Activated CD8-positive, alpha-beta memory T cell treated with anti-CD3 and anti-CD28 coated beads for 24 hours (primary cell): ENCODE measurements at places on chromosomes 5 and 9.

- no peak for DNase-seq
Measured at GRCh38 chr9:68454579-68455334, 85.9 kb downstream of the TMEM252 start.

- DNase-seq = no peak
Measured at GRCh38 chr9:13904746-13905145, 409.2 kb downstream of the NFIB start.

- DNase-seq = no peak
Measured at GRCh38 chr5:60585618-60586017, 114.3 kb downstream of the DEPDC1B start.

DNA sequence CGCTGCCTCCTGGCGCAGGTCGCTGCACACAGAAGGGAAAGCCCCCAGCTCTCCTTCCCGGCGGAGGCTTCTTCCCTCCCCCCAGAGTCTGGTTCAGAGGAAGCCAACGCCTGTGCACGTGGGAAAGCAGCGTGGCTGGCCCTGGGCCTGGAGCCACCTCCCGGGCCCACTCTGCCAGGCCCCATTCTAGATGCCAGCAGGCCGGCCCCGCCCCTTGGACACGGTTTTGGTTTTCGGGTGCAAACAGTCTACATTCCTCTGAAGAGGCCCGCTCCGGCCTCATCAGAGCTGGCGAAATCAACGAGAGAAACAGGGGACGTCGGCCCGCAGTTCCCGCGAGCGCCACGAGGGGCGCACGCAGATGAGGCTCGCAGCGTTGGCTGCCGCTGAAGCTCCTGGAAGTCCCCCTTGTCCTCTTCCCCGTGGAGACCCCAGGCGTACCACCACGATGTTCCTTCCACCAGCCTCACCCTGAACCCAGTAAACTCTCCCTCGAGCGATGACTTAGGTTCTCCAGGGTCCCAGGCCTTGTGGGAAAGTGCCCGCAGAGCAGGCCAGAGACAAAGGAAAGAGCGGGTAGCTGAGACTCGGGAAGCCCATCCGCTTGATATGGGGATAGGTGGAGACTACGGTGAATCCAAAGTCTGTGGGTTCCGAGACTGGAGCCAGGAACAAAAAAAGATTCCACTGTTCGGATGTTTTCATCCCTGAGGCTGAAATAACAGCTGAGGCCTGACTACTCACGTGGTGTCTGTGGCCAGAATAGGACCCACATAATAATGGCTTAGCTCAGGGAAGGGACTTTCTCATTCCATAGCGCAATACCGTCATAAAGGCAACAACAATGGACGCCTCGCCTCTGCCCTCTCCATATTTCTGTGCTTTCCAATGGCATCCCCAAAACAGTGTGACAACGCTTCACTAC lies 64.2 kb downstream of the KLF4 start:
- DNase-seq = peak; percentile 83

GRCh38 chr5:133429046-133429445 lies 183.3 kb downstream of the FSTL4 start:
- no peak for DNase-seq

DNA sequence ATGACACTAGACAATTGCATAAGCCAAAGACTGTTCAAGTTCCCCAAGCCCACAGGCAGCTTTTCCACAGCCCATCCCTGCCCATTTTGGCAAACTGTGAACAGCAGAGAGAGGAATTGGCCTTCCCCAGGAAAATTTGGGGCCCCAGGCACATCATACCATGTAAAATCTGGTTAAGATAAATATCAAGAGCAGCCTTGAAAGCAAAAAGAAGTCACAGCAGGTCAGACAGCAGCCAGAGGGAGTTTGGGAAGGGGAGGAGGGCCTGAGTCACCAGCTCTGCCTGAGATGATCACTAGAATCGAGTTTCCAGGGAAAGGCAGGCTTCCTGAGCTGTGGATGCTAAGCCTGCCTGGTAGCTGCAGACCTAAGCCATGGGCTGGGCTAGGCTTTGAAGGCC lies 179.2 kb downstream of the RFK start:
- no peak for DNase-seq

DNA sequence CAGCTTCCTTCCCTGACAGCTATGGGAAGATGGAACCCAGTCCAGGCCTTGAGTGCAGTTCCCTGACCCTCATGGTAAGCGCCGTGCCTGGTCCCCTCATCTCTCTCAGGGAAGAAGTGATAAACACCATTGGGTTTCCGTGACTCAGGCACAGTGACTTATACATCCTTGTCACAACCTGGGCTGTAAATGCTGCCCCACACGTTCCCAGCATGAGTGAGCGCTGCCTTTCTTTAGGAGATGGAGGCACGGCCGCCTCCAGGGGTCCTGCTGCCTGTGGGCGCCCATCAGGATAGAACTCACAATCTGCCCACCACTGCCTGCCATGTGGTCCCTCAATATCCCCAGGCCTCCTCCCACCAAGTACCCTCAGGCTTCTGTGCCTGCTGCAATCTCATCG lies 8.3 kb upstream of the NKD2 start:
- DNase-seq = no peak

- DNase-seq = no peak
Measured at GRCh38 chr9:68500457-68501381, 40.0 kb downstream of the TMEM252 start.

- DNase-seq = peak; percentile 79
Measured at GRCh38 chr5:35853631-35854030, 3.1 kb upstream of the IL7R start.

DNA sequence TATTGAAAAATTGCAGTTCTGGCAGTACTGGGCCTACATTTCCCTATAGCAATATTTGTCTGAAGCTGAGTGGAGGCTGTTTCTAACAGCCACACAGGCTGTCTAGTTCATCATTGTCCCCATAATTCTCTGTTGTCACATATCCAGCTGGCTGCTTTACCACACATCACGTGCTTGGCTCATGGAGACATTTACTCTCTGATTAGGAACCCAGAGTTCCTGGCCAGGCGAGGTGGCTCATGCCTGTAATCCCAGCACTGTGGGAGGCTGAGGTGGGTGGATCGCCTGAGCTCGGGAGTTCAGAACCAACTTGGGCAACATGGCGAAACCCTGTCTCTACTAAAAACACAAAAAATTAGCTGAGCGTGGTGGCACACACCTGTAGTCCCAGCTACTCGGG lies 81.4 kb downstream of the PGM5 start:
- no peak for DNase-seq

GRCh38 chr5:154059583-154059982 lies 20.8 kb downstream of the MFAP3 start:
- DNase-seq = no peak

DNA sequence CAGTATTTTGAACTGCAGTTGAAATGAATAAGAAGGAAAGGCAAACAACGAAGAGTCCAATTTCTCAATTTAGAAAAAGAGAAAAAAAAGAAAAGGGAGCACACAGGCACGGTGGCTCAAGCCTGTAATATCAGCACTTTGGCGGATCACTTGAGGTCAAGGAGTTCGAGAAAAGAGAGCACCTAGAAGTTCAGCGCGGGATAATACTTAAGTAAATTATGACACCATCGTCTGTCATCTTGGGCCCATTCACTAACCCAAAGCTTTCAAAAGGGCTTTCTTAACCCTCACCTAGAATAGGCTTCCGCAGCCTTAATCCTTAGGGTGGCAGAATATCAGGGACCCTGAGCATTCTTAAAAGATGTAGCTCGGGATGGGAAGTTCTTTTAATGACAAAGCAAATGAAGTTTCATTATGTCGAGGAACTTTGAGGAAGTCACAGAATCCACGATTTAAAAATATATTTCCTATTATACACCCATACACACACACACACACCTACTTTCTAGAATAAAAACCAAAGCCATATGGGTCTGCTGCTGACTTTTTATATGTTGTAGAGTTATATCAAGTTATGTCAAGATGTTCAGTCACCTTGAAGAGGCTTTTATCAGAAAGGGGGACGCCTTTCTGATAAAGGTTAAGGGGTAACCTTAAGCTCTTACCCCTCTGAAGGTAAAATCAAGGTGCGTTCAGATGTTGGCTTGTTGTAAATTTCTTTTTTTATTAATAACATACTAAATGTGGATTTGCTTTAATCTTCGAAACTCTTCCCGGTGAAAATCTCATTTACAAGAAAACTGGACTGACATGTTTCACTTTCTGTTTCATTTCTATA lies 602 bp upstream of the CD274 start:
- no peak for DNase-seq

GRCh38 chr5:50328193-50328729 lies 112.8 kb downstream of the EMB start:
- DNase-seq = no peak

DNA sequence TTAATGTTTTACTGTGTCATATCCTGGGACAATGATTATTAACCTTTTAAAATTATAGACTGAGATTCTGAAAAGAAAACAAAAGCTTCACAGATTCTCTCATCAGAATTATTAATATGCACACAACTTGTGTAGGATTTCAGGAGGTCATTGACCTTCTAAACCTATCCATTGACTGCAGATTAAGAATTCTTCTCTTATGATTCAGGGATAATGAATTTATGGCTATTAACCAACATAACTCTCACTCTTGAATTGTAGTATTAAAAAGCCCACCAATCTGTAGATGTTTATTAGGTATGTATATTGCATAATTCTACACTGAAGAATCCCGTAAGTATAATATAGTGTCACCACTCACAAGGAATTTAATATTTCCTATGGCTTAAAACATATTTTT lies 179.8 kb downstream of the PBX3 start:
- DNase-seq = no peak

- DNase-seq = no peak
Measured at GRCh38 chr5:130532786-130533185, 628.5 kb downstream of the CHSY3 start.

DNA sequence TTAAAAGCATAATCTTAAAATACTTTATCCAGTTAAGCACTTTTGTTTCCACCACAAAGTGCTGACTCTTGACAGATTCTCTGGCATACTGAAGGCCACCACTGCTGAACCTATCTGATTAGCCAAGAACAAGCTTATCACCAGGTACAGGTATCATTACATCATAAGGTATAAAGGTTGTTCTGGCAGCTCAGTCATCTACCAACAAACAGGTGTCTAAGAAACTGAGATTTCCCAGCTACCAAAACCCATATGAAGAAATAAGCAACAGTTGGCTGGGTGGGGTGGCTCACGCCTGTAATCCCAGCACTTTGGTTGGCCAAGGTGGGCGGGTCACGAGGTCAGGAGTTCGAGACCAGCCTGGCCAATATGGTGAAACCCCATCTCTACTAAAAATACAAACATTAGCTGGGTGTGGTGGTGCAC lies 5.0 kb downstream of the MTMR12 start:
- no peak for DNase-seq

DNA sequence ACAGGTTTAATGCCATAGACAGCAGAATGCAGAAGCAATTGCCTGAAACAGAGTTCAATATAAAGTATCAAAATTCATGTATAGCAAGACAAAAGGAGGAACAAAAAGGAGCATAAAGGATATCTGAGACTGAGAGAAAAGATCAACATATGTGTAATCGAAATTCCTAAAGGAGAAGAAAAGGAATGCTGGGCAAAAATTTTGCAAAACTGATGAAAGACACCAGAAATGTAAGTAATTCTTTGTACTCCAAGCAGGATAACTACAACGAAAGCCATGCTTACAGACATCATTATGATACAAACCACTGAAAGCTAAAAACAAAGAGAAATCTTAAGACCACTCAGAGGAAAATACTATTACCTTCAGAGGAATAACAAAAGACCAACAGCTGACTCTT lies 72.8 kb upstream of the MTAP start:
- no peak for DNase-seq

DNA sequence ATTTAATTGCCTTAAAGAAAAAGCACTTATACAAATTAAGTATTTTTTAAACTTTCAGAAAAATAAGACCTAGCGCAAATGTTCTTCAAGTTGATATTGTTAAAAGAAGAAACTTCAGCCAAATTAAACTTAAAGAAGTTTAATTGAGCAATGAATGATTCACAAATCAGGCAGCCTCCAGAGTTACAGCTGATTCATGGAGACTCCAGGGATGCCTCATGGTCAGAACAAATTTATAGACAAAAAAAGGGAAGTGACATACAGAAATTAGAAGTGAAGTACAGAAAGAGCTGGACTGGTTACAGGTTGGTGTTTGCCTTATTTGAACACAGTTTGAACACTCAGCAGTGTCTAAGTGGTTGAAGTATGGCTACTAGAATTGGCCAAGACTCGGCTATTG lies 60.3 kb downstream of the CDKN2A start:
- DNase-seq = no peak

DNA sequence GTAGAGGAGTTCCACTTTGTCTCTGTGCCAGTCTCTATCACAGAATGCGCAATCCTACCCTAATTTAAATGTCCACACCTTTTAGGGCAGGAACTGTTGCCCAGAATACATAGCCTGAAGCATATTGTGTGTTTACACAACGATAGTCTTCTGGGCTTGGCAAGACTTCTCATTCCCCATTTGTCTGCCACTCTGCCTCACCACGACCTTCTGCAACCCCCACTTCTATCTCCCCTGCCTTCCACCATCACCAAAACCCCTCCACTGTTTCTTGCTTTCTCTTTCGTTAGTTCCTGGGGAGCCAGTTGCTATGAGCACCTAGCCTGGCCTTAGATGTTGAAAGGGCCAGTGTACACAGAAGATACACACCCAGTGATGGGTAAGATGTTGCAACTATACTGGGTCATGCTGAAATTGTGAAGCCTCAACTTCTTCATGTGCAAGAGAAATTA lies 883 bp upstream of the RNF145 start:
- DNase-seq = peak; percentile 62

DNA sequence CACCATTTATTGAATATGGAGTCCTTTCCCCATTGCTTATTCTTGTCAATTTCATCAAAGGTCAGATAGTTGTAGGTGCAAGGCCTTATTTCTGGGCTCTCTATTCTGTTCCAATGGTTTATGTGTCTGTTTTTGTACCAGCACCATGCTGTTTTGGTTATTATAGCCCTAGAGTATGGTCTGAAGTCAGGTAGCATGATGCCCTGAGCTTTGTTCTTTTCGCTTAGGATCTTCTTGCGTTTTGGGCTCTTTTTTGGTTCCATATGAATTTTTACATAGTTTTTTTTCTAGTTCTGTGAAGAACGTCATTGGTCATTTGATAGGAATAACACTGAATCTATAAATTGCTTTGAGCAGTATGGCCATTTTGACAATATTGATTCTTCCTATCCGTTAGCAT lies 40.2 kb upstream of the IFNE start:
- no peak for DNase-seq

DNA sequence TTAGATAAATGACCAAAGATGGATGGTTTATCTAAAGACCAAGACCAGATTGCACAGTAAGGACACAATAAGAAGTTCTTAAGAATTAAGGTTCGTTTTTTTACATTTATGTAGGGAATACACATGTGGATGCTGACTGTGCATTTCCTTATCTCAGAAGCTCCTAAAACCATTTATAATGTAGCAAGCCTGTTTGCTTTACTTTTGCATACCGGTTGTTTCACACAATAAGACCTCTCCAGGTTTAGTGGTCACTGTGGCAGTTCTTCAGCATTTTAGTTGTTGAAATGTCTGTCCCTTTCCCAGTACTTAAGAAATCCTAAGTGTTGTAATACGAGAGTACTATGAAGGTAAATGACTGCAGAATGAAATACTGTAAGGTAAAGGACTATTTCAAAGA lies 43.6 kb downstream of the BASP1 start:
- no peak for DNase-seq
